ENCODE measurements at places on chromosomes 3 and 15. TPM values are rescaled to one million over a fixed set of nuclear protein-coding genes. Genes with fewer than 3 reads are reported as not detected.

The STARD5 gene
- 5.2 TPM for total RNA-seq

The CYP8B1 gene
- not detected for total RNA-seq

The GOLGA8M gene
- total RNA-seq: 2.0 TPM

The PATL2 gene
- 3.8 TPM for total RNA-seq

DNA sequence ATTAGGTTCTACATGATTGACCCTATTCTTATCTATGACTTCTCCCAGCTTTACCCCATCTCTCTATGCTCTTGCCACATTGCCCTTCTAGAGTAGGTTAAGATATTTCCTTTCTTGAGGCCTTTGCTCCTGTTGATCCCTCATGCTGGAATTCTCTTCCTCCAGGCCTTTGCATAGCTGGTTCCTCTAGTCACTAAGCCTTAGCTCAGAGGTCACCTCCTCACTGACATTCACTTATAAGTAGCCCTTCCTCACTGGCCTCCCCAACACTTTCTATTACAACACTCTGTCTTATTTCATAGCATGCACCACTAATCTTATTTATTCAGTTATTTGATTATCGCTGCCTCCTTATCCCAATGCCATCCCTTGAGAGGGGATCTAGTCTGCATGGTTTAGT, 228.4 kb upstream of the COL8A1 start:
- no peak for DNase-seq

DNA sequence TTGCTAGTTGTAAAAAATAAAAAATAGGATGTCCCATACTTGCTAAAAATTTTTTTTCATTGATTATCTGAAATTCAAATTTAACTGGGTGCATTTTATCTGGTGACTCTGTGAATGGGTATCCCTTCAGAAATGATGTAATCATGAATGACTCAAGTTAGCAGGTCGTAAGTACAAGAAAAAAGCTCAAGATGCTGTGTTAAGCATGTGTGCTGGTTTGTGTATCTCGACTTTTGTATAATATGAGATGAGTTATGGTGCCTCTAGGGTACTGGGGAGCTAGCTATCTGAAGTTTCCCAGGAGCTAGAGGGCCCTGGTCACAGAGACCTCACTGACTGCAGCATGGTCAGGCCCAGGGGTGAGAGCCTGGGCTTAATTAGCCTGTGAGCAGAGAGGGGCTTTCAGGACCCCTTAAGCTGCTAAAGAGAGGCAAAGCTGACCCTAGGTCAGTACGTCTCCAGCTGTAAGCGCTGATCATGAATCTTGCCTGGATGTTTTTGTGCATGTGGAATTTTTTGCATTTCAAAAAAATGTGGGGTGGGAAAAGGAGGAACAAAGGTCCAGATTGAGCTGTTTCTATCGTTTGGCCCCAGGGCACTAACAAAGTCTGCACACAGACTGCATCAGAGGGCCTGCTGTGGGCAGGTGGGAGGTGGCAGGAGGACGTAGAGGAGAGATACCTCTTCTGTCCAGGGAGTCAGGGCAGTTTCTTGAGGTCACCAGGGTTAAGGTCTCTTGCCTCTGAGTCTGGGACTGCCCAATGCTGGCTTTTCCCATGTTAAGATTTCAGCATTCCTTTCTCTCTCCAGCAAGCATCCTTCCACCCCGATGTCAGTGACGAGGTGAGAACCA, 233.2 kb upstream of the TPM1 start:
- DNase-seq: no peak

- no peak for DNase-seq
Observed at GRCh38 chr3:57627976-57628375, 30.8 kb upstream of the ARF4 start.
